ENCODE measurements at places on chromosomes 6 and 20.

DNA sequence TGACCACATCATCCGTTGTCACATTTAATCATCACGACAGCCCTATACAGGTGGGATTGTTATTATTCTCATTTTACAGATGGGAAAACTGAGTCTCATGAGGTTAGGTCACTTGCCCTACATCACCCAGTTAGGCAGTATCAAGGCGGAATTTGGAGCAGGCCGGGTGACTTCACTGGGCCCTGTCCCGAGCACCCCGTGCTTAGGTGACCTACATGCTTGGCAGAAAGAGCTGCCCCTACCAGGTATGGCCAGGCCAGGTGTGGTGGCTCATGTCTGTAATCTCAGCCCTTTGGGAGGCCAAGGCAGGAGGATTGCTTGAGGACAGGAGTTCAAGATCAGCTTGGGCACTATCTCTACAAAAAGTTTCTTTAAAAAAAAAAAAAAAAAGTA, 44.0 kb downstream of the RIN2 start:
- no peak for DNase-seq

GRCh38 chr20:38034108-38034649, 633 bp downstream of the RPRD1B start:
- DNase-seq = no peak

DNA sequence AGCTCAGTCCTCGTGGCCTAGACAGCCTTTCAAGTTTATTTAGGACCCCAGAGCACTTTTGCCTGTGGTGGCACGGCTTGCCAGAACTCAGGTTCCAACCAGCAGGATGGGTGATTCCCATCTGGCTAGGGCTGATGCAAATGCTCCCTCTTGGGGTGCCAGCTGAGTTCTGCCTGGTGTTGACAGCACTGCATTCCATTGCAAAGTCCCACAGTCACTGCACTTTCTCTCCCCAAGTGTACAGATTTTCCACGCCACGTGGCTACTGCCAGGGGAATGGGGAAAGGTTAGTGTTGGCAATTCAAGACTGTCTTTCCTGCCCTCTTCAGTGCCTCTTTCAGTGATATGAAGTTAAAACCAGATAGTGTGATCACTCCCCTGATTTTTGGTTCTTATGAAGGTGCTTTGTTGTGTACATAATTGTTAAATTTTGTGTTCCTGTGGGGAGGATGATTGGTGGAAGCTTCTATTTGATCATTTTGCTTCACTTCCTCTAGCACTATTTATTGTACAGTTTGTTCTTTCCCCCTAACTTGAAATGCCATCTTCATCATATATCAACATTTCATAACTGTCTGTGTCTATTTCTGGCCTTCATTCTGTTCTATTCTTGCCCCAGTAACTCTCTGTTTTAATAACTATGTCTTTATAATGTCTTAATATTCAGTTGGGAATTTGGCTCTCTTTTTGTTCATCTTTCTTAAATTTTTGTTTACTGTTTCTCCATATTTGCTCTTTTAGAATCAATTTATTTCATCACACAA, 86.2 kb downstream of the CFAP61 start:
- no peak for DNase-seq

DNA sequence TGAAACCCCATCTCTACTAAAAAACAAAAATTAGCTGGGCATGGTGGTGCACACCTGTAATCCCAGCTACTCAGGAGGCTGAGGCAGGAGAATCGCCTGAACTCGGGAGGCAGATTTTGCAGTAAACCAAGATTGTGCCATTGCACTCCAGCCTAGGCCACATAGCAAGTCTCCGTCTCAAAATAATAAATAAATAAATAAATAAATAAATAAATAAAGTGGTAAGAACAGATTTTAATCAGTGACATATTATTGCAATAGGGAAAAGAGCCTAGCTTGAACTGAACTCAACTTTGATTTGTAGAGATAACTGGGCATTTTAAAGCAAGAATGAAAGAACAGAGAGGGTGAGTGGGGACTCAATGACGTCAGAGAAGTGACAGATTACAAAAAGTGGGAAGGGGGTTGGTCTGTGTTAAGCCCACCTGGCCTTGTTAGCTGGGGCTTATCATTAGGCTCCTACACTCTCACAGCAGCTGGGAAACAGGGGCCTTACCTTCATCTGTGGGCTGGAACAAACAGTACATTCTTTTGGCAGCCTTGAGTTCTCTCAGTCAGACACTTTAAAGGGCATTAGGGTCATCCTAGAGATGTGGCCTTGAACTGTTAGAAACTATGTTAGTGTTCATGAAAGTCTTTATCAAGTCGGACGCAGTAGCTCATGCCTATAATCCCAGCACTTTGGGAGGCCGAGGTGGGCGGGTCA, 24.5 kb upstream of the KIFC1 start:
- no peak for DNase-seq

- DNase-seq = no peak
Observed at GRCh38 chr6:905556-905955, 212.6 kb upstream of the EXOC2 start.

GRCh38 chr20:64277571-64278316, 22.2 kb downstream of the PCMTD2 start:
- DNase-seq = no peak

DNA sequence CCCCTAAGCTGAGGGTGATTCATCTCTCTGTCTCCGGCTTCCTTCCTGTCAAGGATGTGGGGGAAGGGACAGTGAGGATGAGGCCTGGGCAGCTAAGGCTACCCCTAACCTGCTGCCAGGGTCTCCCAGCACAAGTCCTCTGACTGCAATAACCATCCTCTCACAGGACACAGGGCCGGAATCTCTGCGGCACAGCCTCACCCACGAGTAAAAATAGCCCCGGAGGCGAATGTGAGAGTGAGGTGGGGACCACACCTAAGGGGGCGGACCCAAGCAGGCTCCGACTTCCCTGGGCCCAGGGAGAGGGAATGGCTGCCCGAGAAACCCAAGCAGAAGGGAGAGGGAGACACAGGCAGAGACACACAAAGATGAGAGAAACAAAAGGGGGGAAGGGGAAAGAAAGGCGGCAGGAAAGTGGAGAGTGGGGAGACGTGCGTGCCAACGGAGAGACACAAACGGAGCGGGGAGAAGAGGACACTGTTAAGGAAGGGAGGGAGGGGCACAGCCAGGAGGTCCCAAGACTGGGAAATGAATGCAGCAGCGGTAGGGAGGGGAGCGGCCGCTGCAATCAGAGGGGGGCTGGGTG, 1.4 kb downstream of the CLIC1 start:
- peak; percentile 69 for DNase-seq

GRCh38 chr6:106290954-106291353, 34.6 kb downstream of the ATG5 start:
- no peak for DNase-seq

DNA sequence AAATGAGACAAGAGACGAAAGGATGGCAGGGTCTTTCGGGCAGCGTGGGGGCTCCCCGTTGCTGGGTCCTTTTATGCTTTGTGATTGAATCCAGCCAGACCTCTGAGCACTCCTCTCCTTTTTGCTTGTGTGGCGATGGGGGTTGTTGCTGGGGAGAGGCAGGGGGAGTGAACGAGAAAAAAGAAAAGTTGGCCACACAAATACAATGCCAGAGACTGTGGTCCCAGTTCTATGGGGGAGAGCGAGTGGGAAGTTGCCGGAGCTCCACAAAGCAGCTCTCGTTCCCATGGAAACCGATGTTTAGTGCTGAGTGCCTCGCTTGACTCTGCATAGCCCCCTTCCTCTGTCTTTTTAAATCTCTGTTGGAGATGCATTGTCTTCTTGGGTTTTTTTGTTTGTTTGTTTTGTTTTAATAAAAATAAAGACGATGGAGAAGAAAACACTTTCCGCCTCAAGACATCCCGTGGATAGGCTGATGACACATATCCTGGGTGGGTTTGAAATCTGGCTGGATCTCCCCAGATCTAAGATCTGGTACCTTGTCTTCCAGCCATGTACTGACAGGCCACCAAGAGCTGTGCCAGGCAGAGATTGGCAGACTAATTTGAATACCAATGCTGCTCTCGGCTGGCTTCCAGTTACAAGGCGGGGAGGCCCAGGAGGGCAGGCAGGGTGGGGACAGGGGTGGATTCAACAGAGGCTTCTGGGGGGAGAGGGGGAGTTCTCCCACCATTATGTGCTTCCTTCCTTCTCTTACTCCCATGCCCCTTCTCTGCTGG, 529.3 kb downstream of the QKI start:
- DNase-seq = no peak

GRCh38 chr6:167824591-167825331, 1.9 kb upstream of the AFDN start:
- no peak for DNase-seq

DNA sequence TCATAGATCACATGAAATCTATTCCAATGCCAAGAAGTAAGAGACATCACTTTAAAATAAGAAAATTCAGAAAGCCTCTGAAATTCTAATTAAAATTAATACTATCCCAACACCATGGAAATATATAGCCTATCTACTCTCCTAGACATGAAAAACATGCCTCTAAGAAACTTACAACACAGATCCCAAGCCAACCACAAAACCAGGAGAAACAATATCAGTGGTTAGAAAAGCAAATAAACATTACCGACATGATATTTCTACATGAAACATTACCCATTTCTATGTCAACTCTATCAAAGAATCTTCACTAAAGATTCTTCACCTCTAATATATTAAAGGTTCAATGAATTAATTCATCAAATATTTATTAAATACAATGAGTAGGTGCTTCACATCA, 4.8 kb downstream of the EPB41L2 start:
- DNase-seq = no peak
